ENCODE measurements at places on chromosomes 5 and 9.

DNA sequence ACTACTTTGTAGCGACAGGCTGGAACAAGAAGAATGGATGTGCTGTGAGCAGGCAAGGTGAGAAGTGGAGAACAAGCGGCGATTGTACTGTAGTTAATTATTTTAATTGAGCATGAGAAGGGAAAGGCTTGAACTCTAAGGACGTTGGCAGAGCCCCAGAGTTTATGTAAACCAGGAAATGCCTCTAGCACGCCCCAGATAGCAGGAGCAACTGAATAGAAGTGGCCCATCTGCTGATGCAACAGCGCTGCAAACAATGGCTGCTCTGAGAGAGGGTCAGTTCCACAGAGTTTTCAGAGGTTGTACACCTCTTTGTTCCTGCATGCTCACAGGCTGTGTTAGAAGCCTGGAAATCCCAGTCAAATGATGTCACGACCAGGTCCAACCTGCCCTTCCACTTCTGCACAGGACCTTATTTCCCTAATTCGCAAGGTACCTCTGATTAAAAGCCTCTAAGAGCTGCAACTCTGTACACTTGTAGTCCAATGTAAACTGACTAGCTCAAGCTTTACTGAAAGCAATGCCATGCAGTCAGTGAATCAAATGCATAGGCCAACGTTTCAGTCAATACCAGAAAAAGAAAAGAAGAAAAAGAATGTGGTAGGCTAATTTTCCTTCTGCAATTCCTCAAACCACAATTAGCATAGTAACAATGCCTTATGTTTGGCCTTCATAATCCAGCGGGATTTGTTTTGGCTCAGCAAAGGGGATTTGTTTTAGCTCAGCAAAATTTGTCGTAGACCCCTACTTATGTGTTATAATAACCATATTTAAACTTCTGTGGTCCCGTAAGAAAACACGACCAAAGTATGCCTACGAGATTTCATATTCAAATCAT, 119.6 kb upstream of the RETREG1 start:
- no peak for DNase-seq

DNA sequence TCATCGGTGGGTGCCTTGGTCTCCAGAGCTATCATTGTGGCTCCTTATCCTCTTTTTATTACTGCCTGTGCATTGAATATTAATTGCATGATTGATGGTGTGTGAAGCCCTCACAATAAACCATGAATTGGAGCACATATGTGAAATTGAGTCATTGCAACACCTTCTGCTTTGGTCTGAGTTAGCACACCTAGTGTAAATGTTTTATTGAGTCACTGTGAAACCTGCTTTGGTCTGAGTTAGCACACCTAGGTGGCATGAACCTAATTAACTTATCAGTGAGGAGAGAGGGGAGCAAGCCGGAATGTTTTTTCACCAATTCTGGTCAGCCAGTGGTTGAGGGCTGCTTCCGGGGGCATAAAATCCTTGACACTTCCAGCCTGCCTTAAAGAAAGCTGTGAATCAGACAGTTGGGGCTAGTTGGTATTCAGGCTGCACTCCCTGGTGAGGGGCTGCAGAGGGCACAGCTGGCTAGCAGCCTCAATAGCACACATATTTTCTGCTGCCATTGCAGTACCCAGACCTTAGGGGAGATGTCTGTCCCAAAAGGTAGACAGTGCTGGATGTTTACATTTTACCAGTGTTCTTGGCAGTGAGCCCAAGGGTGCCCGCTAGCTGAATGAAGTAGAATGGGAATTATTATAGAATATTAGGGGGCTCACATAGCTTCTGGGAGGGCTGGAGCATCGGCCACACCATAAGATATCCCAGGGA, 76.5 kb upstream of the GOLM1 start:
- DNase-seq, result no peak

DNA sequence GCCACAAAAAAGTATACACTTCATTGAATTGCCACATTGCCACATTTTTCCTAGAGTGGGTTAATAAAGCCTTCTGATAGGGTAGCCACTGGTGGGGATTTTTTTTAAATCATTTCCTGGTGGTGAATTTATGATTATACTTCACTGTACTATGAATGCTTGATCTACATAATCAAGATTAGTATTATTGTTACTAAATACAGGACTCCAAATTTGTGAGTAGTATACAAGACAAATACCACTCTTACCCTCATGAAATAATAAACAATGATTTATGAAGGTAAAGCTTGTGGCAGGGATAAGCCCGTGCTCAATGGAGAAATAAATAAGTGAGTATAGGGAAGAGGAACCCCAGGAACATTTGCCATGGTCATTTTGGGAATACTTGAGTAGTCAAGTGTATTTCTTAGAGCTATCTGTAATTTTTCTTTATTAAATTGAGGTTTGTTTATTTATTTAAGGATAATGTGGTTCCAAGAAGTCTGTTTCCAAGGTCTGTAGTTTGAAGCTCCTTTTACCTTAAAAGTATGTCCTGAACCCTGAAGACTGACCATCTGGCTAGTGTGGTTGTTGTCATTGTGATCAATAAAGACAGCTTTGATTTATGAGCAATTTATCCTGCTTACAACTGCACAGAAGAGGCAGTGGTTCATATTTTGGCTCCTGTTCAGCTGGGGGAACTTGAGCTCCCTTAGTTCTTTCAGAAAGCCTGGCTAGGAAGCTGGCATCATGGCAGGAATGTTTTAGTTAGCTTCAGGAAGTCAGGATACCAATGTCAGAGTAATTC, 118.6 kb downstream of the ZSWIM6 start:
- DNase-seq, result no peak

DNA sequence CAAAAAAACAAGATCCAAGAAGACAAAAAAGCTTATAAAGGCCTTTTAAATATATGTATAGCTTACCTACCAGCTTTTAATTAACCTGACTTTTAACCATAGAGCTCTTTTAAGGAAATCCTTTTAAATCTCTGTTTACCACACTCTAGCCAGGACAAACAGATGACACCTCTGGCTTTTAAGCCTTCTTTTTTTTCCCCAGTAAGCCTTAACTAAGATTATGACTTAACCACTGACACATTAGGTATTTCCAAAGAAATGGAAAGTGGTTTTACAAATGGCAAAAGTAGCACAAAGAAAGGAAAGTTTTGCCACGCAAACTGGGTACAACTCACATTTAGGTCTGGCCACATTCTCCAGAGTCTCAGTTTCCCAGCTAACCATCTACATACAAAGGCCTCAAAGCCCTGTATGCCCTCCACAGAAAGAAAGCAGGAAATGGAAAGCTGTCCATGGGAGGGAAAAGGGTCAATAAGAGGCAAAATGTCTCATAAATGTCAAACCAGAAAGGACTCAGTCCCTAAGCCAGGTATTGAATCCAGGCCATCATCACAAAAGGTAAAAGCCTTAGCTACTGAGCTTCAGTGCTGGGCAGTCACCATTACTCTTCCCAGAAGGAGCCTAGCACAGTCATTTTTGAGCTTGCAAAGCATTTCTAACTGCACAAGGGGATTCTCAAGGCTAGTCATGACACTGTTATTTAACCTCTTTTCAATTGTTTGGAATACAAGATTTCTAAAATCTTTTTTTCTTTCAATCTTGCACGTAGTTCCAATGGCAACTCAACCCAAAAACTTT, 19.7 kb downstream of the TMEM161B start:
- no peak for DNase-seq

- DNase-seq, result no peak
These were observed 104.6 kb upstream of the IL6ST start for GRCh38 chr5:56099346-56099745.

- DNase-seq, result no peak
These were observed 10.4 kb upstream of the TRIM14 start for GRCh38 chr9:98129451-98129881.

- DNase-seq, result no peak
These were observed 13.3 kb downstream of the HMMR start for GRCh38 chr5:163473635-163474243.

DNA sequence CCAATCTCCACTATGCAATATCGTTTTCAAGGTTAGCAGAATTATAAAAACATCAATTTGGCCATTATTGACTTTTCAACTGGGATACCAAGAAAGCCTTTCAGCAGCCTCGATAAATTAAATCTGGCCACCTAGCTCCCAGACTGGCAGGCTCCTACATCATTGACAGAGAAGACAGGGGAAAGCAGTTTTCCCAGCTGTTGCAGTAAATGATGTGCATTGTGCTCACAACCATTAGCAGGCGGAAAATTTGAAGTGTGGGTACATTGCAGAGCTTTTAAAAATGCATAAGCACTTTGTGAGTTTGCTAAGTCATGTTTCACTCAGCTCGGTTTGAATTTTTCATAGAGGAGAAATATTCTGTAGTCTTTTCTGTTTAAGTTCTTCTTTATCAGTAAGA, 297.9 kb downstream of the KCTD16 start:
- DNase-seq, result no peak

- DNase-seq, result no peak
These were observed 45.7 kb downstream of the DPYSL3 start for GRCh38 chr5:147464211-147464610.

DNA sequence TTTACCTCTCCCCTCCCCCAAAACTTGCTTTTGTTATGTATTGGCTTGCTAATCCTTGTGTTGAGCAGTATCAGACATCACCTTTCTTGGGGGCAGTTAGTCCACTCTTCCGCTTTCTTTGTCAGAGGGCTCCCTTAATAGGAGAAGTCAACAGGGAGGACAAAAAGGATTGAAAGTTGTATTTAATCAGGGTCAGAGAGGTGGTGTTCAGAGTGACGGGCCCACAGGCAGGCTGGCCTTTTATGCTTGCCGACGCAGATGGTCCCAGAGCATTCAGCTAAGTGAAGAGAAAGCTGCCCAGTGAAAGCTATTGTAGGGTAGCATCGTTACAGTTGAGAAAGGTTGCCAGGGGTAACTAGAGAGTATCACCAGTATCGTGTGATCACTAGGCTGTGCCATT, 131.1 kb downstream of the ZCCHC7 start:
- DNase-seq, result no peak

DNA sequence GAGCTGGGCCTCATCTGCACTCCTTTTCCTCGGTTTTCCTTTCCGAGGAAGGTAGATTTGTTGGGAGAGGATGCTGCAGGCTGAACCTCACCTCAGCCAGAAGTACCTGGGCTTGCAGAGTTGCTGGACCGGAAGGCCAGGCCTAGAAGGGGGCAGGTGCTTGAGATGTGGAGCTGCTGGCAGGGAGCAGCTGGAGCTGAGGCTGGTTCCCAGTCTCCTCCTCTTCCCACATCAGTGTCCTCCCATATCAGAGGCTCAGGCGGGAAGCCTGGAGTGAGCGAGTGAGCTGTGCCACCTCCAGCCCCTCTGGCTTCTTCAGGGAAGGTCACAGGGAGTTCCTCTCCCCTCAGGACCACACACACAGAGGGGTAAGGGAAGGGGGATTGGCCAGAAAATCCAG, 259.4 kb downstream of the GADD45G start:
- no peak for DNase-seq

DNA sequence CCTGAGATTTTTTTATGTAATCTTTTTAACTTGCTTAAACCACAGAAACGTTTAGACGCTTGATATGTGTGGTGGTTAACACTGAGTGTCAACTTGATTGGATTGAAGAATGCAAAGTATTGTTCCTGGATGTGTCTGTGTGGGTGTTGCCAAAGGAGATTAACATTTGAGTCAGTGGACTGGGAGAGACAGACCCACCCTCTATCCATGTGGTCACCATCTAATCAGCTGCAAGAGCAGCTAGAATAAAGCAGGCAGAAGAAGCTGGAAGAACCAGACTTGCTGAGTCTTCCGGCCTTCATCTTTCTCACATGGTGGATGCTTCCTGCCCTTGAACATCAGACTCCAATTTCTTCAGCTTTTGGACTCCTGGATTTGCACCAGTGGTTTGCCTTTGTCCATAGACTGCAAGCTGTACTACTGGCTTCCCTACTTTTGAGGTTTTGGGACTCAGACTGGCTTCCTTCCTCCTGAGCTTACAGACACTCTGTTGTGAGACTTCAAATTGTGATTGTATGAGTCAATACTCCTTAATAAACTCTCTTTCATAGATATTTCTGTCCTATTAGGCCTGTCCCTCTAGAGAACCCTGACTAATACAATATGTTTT, 816.0 kb upstream of the CDH9 start:
- no peak for DNase-seq

- no peak for DNase-seq
These were observed 811.6 kb upstream of the ZNF608 start for GRCh38 chr5:125558016-125558415.

- no peak for DNase-seq
These were observed 155.0 kb upstream of the CLINT1 start for GRCh38 chr5:158013939-158014338.

DNA sequence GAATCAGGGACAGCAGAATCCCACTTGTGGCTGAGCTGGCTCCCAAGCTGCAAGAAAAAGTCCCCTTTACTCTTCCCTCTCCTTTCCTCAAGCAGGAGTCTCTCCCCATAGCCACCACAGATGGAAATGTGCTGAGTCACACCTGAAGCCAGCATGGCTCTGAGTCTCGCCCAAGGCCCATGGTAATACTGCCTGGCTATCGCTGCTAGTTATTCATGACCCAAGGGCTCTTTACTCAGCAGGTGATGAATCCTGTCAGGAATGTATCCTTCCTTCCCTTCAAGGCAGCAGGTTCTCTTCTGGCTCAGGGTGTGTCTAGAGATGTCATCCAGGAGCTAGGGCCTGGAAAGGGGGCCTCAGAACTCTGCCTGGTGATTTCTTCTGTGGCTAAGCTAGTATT, 403.3 kb upstream of the PTPRD start:
- no peak for DNase-seq

DNA sequence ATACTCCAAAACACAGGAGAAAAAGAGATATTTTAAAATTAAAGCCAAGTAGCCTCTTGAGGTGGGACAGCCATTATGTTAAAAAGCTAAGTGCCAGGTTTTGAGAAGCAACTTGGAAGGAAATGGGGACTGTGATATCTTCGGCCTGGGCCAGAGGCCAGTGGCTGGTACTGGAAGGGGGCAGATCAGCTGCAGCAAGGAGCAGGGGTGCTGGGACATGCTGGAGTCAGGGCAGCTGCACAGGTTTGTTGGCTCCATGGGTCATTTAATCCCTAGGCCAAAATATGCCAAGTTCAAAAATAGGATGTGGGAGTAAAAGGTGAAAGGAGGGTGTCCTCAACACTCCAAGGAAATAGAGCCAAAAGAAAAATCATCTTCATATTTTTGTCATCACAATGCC, 30.0 kb downstream of the ADRB2 start:
- DNase-seq, result no peak

DNA sequence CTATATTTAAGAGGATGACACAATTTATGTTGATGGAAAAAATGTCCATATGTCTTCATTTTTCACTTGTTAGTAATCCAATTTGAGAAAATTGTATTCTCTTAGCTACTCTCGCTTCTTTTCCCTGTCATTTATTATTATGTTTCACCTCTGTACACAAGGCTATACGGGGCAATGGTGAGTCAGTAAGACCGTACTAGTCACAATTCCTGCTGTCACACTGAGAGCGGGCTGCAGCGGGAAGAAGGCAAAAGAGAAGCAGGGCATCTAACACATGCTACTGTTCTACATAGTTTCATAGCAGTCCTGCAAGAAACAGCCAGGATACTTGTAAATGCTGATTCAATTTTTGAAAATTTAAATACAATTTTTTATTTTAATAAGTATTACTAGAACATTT, 23.3 kb upstream of the PRDM9 start:
- DNase-seq, result no peak

GRCh38 chr5:78975035-78975434, 10.1 kb downstream of the ARSB start:
- no peak for DNase-seq

- DNase-seq, result no peak
These were observed 2.5 kb downstream of the SH3TC2 start for GRCh38 chr5:149060325-149060724.

All from CMK (cell line).